T-helper 2 cell treated with Interferon-gamma antibody and Interleukin-4, amounts not matched to agents 5 μg/mL and 100 μg/mL, for 36 hours (primary cell): ENCODE measurements at places on chromosomes 3 and 15.
A peak's percentile ranks its signal among the peaks of the same experiment; 100 is the strongest.

GRCh38 chr3:140723576-140723975, 45.7 kb downstream of the TRIM42 start:
- DNase-seq, result no peak

DNA sequence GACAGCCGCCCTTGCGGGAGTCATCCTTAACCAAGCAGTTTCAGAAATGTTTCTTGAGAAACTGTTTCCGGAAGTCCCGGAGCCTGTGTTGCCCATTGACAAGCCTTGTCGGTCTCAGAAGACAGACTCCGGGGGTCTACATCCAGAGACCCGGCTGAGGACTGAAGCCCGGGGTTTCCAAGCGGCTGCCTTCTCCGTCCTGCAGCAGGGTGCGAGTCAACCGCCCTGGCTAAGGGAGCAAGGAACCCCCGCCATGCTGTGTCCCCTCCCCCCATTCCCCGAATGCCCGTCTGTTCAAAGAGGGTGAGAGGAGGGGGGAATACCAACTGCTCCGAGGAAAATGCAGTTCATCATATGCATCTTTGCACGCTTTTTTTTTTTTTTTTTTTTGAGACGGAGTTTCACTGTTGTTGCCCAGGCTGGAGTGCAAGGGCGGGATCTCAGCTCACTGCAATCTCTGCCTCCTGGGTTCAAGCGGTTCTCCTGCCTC, 61.6 kb downstream of the ATP1B3 start:
- no peak for DNase-seq

- DNase-seq, result no peak
Measured at GRCh38 chr3:145266368-145266767, 894.6 kb downstream of the PLOD2 start.

GRCh38 chr3:151230646-151231045, 27.6 kb upstream of the GPR171 start:
- no peak for DNase-seq

GRCh38 chr3:13746385-13746784, 133.5 kb downstream of the WNT7A start:
- no peak for DNase-seq

GRCh38 chr15:44584162-44584749, 47.3 kb downstream of the EIF3J start:
- DNase-seq, result peak; percentile 37

GRCh38 chr3:139251529-139251928, 92.3 kb upstream of the MRPS22 start:
- no peak for DNase-seq

DNA sequence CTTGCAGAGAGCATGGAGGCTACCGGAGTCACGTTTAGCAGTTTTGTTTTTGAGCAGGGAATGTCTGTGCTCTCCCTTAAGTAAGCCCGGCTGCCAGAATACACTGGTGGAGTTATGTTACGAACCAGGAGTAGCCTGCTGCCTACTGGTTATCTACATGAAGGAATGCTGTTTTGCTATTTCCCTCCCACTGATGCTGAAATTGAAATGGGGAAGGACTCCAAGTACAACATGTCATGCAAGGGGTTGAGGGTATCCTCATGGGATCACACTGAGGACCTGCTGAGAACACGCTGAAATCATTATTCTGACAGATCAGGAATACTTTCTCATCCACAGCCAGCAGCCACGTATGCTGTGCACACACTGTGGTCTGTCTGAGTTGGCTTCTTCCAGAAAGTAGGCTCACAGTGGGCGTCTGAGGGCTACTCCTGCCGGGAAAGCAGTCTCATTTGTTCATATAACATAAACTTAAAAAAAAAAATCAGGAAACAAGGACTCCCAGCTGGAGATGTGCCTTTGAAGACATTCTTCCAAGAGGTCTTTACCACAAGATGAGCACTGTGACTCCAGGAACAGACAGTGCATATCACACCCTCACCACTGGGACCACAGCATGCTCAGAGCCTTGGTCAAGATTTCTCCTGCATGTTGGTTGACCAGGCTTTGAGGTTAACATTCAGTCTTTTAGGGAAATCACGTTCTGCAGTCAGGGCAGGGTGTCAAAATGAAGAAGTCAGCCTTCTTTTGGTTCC, 300.4 kb upstream of the RASGRP1 start:
- no peak for DNase-seq

- DNase-seq, result no peak
Measured at GRCh38 chr3:99332718-99333117, 305.7 kb upstream of the COL8A1 start.

- no peak for DNase-seq
Measured at GRCh38 chr3:159848348-159849118, 140.1 kb upstream of the IL12A start.

DNA sequence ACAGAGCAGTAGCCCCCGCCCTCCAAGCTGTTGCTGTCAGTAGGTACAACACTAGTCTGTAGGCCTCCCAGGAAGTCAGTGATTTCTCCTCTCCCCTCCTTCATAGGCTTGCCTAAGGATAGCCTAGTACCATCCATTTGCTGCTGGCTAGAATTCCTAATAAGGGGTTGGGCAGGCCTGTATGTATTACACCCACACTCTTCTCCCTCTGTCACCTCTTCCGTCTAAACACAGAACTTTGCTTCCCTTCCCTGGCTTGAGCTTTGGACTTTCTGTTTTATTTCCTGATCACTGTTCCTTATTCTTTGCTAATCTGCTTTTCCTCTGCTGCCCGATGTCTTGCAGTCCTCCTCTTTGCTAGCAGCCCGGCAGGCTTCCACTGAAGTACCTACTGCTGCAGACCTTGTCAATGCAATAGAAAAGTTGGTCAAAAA, 93.4 kb upstream of the UMPS start:
- no peak for DNase-seq

DNA sequence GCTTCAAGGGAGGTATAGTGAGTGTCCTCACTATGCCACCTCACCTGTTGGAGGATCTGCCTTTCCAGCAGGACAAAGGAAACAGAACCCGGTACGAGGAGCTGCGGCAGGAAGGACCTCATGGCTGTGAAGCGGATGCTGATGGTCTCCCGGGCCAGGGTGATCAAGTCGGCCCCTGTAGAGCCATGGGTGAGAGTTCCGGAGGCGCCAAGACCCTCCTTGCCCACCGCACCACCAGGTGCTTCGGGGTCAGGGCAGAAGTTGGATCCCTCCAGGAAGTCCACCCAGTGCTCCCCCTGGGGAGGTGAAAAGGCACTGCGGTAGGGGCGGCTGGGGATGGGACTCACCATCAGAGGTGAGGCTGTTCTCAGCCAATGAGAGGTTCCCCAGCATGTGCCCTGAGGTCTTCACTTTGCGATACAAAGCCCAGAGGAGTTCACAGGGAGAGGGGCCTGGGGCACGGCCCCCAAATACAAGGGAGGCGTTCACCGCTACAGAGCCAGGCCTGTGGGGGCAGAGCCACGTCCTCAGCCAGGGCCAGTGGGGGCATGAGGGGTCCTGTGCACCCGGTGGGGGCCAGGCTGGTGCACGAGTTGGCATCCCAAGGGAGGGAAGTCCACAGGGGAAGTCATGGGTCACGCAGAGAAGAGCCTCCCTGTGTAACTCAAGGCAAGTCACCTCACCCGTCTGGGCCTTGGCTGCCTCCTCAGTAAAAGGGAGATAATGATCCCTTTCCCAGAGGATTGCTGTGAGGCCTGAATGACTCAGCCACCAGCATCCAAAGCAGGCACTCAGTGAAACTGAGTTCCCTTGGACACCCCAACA, 27.7 kb downstream of the C15orf39 start:
- DNase-seq, result no peak
